ENCODE measurements at places on chromosomes 4 and X.

GRCh38 chrX:102651242-102652011 is at the start of gene GPRASP1:
TSS of gene GPRASP1 (plus strand) at chrX:102651483. CDS start at chrX:102653914, 2,431 bp downstream.
- no peak for DNase-seq

GRCh38 chr4:93147524-93148212 is 680.9 kb upstream of the ATOH1 start:
- DNase-seq = no peak

- no peak for DNase-seq
Observed at GRCh38 chrX:63284659-63285058, 66.5 kb downstream of the SPIN4 start.

GRCh38 chr4:22322996-22323395 is 192.9 kb downstream of the ADGRA3 start:
- DNase-seq = no peak

GRCh38 chr4:896216-896615 is 35.9 kb downstream of the GAK start:
- DNase-seq = no peak

DNA sequence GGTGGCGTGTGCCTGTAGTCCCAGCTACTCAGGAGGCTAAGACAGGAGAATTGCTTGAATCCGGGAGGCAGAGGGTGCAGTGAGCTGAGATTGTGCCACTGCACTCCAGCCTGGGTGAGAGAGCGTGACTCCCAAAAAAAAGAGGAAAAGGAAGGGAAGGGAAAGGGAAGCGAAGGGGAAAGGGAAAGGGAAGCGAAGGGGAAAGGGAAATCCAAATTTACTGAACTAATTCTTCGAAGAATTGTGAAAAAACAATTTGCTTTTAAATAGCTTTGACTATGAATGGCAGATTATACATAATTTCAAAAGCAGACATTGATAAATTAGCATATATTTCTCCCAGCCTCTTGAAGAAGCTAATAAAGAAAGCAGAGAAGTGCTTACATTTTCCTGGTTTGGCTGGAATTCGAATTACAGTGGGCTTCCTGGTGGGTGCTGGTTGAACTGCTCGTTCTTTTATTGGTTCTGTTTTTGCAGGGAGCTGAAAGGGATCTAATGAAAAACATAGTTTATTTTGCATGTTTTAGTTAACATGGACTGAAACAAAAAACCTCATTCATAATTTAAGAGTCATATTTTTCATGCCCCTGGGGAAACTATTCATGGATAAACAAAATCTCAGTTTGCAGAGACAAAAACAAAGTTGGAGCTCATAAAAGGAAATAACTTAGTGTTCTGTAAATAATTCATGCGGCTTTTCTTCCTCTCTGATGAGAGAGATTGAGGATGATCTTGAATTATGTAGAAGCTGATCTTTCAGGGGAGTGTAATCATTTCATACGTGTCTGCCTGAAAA is 66.0 kb downstream of the RPS3A start:
- DNase-seq = no peak

GRCh38 chrX:24702362-24703184 is 8.9 kb downstream of the POLA1 start:
- DNase-seq = no peak

- no peak for DNase-seq
Observed at GRCh38 chr4:56128213-56128612, 179.5 kb downstream of the CEP135 start.

DNA sequence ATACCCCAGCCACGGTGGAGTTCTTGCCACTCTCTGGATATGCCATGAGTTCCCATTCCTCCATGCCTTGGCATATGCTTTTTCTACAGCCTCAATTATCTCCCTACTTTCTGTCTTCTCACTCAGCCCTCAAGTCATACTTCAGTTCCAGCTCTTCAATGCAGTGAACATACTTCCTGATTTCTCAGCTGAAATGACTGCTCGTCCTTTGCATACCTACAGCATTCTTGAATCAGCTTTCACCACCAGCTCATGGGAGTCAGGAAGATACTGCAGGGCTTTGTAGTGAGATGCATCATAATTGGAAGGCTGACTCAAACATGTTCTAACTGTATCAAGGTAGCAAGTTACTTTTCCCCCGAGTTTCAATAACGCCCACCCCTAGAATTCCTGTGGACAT is 118.4 kb downstream of the APBB2 start:
- no peak for DNase-seq

DNA sequence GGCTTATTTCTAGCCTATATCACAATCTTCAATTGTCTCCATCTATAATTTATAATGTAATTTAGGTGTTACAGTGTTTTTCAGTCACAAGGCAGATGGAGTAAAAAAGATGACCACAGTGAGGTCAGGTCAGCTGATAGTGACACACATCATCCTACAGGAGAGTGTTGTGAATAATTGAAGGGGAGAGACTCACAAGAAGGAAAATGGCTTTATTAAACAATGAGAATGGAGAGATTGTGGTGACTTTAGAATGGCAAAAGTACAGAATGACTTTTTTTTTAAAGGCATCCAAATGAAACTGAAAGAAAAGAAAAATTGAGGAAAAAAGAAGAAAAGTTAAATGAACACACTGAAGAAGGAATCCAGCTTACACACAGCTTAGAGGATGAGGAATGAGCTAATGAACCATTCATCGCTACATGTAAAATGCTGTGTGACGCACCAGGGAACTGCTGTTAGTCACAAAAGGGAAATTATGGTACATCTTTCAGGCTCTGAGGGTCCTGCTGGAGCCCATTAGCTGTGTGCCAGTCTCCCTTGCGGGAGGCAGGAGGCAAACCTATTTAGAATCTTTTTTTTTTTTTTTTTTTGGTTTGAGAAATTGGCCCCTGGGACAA is 56.6 kb downstream of the SPRY1 start:
- DNase-seq = no peak

DNA sequence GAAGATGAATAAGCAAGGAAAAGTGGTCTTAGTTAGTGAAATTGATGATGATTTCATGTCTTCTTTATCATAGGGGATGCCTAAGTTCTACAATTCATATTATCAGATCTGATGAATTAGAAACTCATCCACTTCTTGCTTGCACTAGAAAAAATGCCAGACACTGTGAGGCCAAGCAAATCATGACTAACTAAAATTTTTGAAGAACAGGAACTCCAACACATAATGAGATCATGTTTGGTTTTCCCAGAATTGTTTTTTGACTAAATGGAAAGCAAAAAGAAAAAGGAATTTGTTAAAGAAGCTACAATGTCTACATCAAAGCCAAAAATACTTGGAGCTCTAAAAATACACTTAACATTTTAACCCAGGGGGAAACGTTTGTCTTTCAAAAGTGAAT is 120.4 kb downstream of the ARSF start:
- DNase-seq = no peak

- no peak for DNase-seq
Observed at GRCh38 chr4:7705062-7705461, 234.6 kb downstream of the AFAP1 start.

DNA sequence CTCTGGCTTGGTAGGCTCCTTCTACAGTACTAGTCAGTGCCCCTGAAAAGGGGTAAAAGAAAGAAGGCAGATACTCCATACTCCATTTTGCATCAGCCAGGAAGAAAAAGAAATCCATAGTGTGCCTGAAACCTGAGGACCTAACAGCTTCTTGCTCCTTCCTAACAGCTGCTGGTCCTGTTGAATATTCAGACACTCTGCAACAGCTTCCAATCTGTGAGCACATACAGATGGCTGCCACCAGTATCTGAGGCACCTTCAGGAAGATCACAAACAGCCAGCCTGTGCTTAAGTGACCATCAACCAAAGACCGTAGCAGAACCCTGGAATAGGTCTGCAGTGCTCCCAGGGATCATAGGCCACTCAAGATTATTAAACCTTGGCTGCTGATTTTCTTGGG is 4.3 kb downstream of the GIMD1 start:
- DNase-seq = no peak

- DNase-seq = no peak
Observed at GRCh38 chr4:114926583-114926982, 186.8 kb downstream of the NDST4 start.

GRCh38 chr4:90027565-90027964 is 99.6 kb upstream of the CCSER1 start:
- no peak for DNase-seq

- no peak for DNase-seq
Observed at GRCh38 chr4:111781611-111782010, 363.6 kb upstream of the FAM241A start.

DNA sequence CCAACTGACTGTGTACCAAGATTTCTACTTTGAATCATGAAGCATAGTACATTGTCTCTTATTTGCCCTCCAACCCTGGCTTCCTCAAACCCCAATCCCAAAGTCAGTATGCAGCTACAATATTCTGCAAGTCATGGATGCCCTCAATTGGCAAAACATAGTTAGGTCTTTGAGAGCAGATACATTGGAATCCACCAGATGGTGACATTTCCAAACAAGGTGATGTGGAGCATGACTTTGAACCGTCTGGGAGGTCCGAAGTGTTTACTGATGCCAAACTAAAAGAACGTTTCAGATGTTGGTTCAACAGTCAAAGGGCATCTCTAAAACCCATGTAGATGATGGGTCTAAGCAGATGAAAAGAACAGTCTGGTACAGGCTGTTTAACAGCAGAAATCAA is 43.7 kb upstream of the FRMD7 start:
- peak; percentile 5 for DNase-seq

GRCh38 chr4:60216752-60217151 is 983.4 kb upstream of the ADGRL3 start:
- DNase-seq = no peak
